Uterus (tissue), 4 donors: ENCODE measurements at places on chromosomes 6 and 20.

GRCh38 chr6:117553142-117553541 is 49.2 kb downstream of the GOPC start:
- DNase-seq: no peak
- H3K27me3 ChIP-seq: no peaks in the 10 kb centered on the region
- H3K4me3 ChIP-seq: no peak overlapping the region
- no peaks in the 10 kb centered on the region for H3K4me1 ChIP-seq

GRCh38 chr20:46639587-46639986 is 11.7 kb downstream of the SLC13A3 start:
- no peaks in the 10 kb centered on the region for H3K4me1 ChIP-seq
- DNase-seq: no peak
- no peak overlapping the region for H3K27ac ChIP-seq
- H3K4me3 ChIP-seq: no peak overlapping the region
- H3K27me3 ChIP-seq: no peaks in the 10 kb centered on the region

- H3K27me3 ChIP-seq: no peaks in the 10 kb centered on the region
- no peaks in the 10 kb centered on the region for H3K4me1 ChIP-seq
- DNase-seq: peak; percentile 45
- peak overlapping the region; percentile 92 for H3K27ac ChIP-seq
- no peaks in the 10 kb centered on the region for H3K36me3 ChIP-seq
These were observed 1.0 kb downstream of the MAP1LC3A start for GRCh38 chr20:34559311-34560140.

- no peak for DNase-seq
- no peaks in the 10 kb centered on the region for H3K36me3 ChIP-seq
- H3K27me3 ChIP-seq: no peaks in the 10 kb centered on the region
- H3K27ac ChIP-seq: no peak overlapping the region
- H3K4me3 ChIP-seq: no peak overlapping the region
- H3K4me1 ChIP-seq: no peaks in the 10 kb centered on the region
These were observed 114.5 kb downstream of the FAM120B start for GRCh38 chr6:170420791-170421776.

DNA sequence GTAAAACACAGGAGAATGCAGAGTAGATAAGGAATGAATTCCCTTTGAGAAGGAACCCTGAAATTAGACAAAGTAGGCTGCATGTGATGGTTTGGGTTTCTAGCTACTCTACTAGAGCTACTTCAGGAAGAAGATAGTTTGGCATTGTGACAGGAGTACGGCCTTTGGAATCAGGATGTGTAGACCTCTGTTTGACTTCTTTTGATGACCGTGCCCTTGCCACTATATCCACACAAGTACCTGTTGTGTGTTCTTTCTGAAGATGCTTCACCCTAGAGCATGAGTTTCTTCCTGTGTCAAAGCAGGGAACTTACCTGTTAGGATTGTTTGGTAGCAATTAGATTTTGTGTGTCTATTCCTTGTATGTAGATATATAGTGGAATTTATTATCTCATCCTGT is 41.7 kb downstream of the CD2AP start:
- H3K27ac ChIP-seq: no peak overlapping the region
- no peak overlapping the region for H3K4me3 ChIP-seq
- no peak for DNase-seq
- no peaks in the 10 kb centered on the region for H3K4me1 ChIP-seq
- H3K36me3 ChIP-seq: no peaks in the 10 kb centered on the region

DNA sequence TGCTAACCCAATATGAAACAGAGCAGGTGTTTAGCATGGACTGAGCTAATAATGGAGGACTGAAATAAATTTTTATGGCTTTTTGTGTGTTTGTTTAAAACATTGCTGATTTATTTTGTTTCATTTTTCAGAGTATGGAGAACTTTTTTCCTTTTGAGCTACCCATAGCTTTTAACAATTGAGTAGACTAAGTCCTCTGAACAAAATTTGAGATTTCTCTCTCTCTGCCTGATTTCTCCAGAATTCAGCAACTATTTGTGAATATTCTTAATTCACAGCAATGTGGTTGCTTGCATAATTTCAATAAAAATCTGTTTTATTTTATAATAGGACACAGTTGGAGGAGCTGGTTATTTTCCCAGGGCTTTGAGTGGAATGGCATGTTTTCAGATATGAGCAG is 103.7 kb downstream of the TPBG start:
- no peak overlapping the region for H3K27ac ChIP-seq
- no peak for DNase-seq
- no peak overlapping the region for H3K4me3 ChIP-seq
- H3K36me3 ChIP-seq: no peaks in the 10 kb centered on the region

DNA sequence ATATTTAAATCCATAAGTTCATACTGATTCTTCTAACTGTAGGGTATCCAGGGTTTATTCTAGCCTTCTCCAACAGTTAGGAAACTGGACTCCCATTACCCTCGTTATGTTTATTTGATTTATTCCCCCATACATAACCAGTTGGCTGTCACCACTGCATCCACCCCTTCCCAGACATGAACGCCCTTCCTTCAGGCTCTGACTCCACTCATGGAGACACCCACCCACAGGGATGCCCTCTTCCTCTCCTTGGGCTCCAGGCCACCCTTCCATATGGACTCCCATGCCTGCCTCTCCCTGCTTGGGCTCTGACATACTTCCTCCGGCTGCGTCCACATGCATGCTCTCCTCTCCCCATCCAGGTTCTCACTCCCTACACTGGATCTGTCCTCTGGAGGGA is 124.0 kb downstream of the FIG4 start:
- DNase-seq: no peak
- H3K27me3 ChIP-seq: no peaks in the 10 kb centered on the region
- H3K4me1 ChIP-seq: no peaks in the 10 kb centered on the region

- H3K27me3 ChIP-seq: no peaks in the 10 kb centered on the region
- H3K4me1 ChIP-seq: no peaks in the 10 kb centered on the region
- no peak overlapping the region for H3K27ac ChIP-seq
- H3K4me3 ChIP-seq: no peak overlapping the region
- no peak for DNase-seq
These were observed 31.2 kb downstream of the PRR18 start for GRCh38 chr6:166277018-166277417.

DNA sequence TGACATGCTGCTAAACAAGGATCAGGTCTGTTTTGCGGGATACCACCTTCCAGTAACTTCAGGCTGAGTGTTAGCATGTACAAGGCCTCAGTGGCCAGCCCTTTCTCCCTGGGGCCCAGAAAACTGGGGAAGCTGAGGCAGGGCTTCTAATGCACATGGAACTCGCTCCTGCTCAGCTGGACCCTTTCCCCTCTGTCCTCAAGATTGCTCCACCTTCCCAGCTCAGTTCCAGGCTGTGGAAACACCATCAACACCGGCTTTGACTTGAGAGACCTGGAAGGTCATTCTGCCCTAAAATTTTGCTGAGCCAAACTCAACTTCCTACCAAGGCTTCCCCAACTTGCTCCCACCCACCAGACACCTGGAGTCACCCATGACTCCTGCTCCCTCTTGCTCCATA is 4.2 kb upstream of the BLCAP start:
- H3K4me1 ChIP-seq: no peaks in the 10 kb centered on the region
- no peak for DNase-seq
- H3K27ac ChIP-seq: no peak overlapping the region
- no peak overlapping the region for H3K4me3 ChIP-seq

DNA sequence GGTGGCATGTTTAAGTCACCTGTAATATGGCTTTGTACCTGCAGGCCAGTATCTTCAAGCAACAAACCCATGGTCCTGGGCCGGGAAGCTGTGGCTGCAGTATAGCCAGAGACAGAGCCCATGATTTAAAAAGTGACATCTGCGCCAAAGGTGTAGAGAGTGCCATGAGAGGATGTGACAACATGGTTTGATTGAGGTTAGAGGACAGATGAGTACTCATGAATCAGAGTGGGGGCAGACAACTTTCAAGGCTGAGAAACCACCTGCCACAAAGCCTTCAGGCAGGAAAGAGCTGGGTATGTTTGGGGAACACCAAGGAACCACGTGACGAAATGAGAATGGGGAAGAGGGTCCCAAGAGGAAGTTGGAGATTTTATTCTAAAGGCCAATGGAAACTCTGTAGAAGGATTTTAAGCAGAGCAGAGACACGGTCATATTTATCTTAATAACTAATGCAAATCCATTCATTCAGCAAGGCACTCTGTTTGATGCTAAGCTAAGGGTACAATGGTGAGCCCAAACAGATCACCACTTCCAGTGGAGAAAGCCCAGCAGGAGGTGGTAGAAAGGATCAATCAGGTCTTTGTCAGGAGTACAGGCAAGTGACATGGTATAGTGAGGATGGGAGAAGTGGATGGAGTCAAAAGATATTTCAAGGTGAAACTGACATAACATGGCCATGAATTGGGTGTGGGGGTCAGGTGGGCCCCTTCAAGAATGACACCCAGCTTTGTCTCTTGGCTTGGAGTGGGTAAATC is 3.4 kb upstream of the MICAL1 start:
- DNase-seq: no peak
- no peaks in the 10 kb centered on the region for H3K4me1 ChIP-seq
- H3K4me3 ChIP-seq: no peak overlapping the region

DNA sequence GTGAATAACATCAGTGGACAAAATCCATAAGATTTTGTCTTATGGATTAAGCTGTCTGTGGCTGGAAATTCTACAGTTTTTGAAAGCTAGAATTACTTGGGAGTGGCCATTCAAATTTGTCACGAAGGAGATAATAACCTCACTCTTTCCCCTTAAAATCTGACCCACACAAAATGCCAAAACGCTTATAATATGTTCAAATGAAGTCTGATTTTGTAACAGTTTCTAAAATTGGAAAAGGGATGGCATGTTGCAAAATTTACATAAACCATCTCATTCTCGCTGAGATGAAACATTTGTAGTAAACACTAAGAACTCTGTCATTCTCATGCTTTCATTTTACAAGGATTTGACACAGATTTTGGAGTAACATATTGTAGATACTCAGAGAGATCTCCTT is 112.7 kb downstream of the GJA1 start:
- no peaks in the 10 kb centered on the region for H3K36me3 ChIP-seq
- no peak for DNase-seq
- H3K27ac ChIP-seq: no peak overlapping the region
- H3K4me3 ChIP-seq: no peak overlapping the region

DNA sequence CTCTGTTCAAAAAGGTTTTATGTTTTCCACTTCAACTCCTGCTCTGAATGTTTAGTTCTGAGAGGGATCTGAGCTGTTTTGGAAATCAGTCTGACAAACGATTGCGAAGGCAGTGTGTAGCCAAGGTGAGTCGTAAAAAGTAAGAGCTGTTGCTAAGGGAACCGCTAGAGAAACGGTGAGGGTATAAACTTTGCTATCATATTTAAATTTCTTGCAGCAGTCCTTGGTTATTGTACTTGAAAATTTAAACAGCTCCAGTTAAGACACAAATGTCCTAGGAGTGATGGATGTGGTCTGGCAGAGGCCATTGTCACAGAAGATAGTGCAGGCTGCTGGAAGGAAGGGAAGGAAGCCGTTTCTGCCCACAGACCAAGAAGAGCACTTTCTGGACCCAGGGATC is 64.9 kb upstream of the CITED2 start:
- DNase-seq: no peak
- no peaks in the 10 kb centered on the region for H3K27me3 ChIP-seq
- H3K36me3 ChIP-seq: no peaks in the 10 kb centered on the region
- no peaks in the 10 kb centered on the region for H3K4me1 ChIP-seq

- no peak overlapping the region for H3K27ac ChIP-seq
- H3K27me3 ChIP-seq: no peaks in the 10 kb centered on the region
- no peak overlapping the region for H3K4me3 ChIP-seq
- H3K36me3 ChIP-seq: no peaks in the 10 kb centered on the region
These were observed 1.8 kb downstream of the CTSA start for GRCh38 chr20:45892828-45893500.

- H3K4me1 ChIP-seq: no peaks in the 10 kb centered on the region
- no peak overlapping the region for H3K4me3 ChIP-seq
- no peaks in the 10 kb centered on the region for H3K27me3 ChIP-seq
- no peak overlapping the region for H3K27ac ChIP-seq
- no peak for DNase-seq
These were observed 57.9 kb downstream of the ELOVL5 start for GRCh38 chr6:53290537-53291510.

DNA sequence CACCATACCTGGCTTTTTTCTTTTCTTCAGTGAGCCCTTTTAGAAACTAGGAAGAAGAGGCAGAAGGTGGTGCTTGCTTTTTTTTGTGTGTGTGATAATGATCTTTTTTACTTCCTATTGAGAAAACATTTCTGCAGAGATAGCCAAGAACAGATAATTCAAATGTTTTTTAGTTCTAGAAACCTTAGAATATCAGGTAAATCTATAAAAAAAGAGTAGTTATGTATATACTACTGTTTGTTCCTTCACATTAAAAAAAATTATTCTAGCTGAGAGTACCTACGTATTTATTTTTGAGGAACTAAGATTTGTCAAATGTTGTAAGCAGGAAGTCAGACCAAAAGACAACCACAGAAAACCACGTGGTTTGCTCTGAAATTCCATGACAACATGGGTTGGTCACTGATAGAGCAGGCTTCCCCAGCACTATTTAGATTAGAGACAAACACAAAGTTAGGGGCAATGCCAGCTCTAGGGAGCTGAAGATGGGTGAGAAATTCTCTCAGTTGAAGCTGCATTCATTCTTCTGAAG is 12.8 kb downstream of the STK4 start:
- H3K27ac ChIP-seq: no peak overlapping the region
- DNase-seq: no peak
- H3K27me3 ChIP-seq: no peaks in the 10 kb centered on the region
- H3K4me3 ChIP-seq: no peak overlapping the region

- H3K4me3 ChIP-seq: no peak overlapping the region
- no peak for DNase-seq
- no peaks in the 10 kb centered on the region for H3K36me3 ChIP-seq
- H3K4me1 ChIP-seq: no peaks in the 10 kb centered on the region
- H3K27me3 ChIP-seq: no peaks in the 10 kb centered on the region
- no peak overlapping the region for H3K27ac ChIP-seq
These were observed 108.3 kb downstream of the TNFAIP3 start for GRCh38 chr6:137975188-137975940.

DNA sequence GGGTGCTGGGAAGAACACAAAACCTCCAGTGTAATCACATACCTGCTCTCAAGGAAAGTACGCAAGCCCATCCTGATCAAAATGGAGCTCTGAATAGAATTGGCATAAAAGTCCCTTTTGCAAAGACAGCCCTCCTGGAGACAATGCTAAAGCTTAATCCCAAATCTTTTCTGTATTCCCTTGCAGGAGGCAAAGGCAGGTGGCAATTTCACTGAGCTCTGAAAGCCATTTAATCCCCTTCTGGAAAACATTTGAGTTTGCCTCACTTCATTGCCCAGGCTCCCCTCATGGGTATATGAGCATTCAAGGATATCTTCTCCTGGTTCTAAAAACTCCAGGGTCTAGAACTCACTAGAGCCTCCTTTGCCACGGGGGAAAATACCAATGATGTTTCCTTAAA is 310.2 kb upstream of the CNR1 start:
- H3K27ac ChIP-seq: no peak overlapping the region
- no peak for DNase-seq
- no peaks in the 10 kb centered on the region for H3K4me1 ChIP-seq

DNA sequence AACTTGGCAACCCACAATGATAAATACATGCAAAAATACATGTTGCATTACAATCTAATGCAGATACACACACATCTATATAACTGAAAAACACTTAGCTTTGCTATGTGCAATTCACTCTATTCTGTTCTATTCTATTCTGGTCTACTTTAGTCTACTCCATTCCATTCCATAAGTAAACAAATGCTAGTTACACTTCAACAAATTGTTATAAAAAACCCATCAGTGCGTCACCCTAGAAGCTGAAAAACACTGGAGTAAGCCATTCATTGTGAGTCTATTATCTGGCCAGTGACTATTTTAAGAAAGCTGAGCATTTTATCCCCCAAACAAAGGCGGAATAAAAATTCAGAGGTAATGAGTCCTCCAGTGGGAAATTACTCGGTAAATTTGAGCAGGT is 315.7 kb upstream of the EPHA7 start:
- no peak for DNase-seq
- no peak overlapping the region for H3K27ac ChIP-seq
- no peaks in the 10 kb centered on the region for H3K27me3 ChIP-seq
- H3K36me3 ChIP-seq: no peaks in the 10 kb centered on the region
- H3K4me3 ChIP-seq: no peak overlapping the region
